HuH-7.5 (cell line): ENCODE measurements at places on chromosomes 1 and 21.

- DNase-seq, result no peak
Observed at GRCh38 chr1:173285048-173285447, 77.9 kb upstream of the TNFSF4 start.

GRCh38 chr1:70265946-70266345 lies 44.8 kb downstream of the SRSF11 start:
- DNase-seq, result no peak

- DNase-seq, result no peak
Observed at GRCh38 chr1:77824694-77825093, 45.2 kb downstream of the MIGA1 start.

DNA sequence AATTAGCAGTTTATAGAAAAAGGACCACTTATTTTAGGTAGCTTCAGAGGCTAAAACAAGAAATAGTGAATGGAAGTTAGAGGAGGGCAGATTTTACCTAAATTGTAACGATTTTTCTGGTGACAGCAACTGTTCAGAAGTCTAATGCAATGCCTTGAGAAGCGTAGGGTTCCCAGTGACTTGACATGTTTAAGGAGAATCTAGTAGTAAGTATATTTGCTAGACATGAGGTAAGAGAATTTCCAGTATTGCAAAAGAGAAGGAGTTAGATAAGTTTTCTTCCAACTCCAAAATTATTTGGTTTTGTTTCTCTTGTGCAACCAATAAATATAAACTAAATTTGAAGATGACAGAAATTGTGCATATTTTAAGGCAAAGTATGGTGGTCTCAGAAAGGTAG lies 140.0 kb downstream of the SMYD3 start:
- DNase-seq, result no peak

DNA sequence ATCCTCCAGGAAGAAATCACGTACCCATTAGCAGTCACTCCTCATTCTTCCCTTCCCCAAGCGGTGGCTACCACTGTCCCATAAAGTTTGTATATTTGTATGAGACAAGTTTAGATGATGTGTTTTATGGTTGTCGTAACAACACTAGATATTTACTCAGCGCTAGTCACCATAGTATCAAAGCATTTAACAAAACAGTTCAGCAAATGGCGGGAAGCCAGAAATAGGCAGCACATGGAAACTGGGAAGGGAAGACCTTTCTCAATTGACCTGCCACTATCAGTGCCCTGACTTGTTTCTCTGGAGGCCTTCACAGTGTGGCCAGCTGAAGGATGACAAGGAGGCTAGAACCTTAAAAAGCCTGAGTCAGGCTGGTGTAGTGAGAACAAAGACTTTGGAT lies 31.1 kb downstream of the CNST start:
- no peak for DNase-seq

GRCh38 chr1:89763649-89763986 lies 57.2 kb upstream of the LRRC8D start:
- DNase-seq, result no peak

- DNase-seq, result no peak
Observed at GRCh38 chr1:162717548-162718184, 72.8 kb upstream of the HSD17B7 start.

DNA sequence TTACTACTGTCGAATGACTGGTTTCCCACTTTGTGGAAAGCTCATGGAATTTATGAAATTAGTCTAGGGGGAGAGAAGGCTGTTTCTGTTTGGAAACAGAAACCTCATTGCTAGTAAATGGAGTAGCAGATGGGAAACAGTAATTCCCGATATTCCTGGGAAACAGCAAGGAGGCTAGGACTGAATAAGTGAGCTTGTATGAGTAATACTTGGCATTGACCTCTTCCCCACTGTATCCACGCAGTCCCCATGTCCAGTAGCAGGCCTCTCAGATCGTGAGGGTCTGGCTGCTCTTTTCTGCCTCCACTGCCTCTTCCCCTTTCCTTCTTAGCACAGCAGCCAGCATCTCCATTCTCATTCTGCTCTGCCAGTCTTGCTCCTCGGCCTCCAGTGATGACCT lies 75.5 kb downstream of the PRDM2 start:
- DNase-seq, result no peak

DNA sequence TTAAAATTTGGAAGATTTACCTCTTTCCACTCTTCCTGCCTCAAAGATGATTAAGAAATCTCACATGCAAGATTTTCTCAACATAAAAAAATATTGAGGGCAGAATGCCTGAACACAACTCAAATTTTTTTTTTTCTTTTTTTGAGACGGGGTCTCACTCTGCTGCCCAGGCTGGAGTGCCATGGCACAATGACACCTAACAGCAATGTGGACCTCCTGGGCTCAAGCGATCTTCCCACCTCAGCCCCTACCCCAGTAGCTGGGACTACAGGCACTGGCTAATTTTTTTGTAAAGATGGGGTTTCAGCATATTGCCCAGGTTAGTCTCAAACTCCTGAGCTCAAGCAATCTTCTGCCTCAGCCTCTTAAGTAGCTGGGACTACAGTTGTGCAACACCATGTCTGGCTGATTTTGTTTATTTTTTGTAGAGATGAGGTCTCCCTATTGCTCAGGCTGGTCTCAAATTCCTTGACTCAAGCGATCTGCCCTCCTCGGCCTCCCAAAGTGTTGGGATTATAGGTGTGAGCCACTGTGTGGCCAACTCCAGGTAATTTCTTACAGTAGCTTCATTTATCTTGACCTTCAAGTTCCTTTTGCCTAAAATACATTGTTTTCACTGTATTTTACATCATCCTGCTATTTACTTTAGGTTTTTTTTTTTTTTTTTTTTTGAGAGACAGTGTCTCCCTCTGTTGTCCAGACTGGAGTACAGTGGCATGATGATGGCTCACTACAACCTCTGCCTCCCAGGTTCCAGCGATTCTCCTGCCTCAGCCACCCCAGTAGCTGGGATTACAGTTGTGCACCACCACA lies 10.4 kb downstream of the NUCKS1 start:
- DNase-seq, result no peak

GRCh38 chr1:67355745-67356424 lies 48.2 kb downstream of the IL12RB2 start:
- no peak for DNase-seq

DNA sequence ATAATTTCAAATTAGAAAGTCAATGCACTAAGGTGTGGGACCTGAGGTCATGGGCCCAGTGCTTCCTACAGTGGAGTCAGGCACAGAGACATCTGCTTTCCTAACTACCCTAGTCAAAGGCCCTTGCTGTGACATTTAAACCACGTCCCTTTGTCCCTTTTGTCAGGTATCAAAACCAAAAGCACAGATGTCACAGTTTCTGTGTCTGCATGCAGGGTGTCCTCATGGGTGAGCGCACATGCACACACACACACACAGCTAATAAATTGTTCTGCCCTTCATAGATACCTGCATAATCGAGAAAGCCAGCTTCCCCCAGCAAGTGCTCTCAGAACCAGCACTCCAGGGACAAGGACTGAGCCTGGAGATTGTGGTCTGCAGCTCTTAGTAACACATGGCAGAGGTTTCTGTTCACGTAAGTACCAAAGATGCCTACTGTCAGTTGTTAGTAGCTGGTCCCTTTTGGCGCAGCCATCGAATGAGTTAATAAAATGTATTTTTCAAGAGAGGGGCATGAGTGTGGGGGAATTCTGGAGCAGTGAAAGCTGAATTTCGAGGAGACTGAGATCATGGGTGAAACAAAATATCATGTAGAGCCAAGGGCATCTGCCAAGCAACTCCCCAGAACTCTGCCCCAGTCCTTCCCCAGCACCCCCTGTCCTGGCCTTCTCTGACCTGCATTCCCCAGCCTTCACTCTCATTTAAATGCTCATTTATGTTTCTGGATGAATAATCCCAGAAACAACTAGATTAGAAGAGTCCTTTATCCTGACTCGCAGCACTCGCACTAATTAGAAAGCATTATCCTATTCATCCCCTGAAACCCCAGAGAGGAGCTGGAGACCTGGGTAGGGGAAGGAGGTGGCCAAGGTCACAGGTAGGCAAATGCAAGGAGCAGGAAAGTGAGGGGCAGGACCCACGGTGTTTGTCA lies 25.5 kb downstream of the TNR start:
- no peak for DNase-seq

GRCh38 chr1:176066709-176067108 lies 140.4 kb downstream of the COP1 start:
- no peak for DNase-seq
